ENCODE measurements at places on chromosomes 4 and X. TPM values are rescaled to one million over a fixed set of nuclear protein-coding genes. Genes with fewer than 3 reads are reported as not detected.

- no peaks in the 10 kb centered on the region for H3K27me3 ChIP-seq
- H3K27ac ChIP-seq = no peak overlapping the region
- DNase-seq = no peak
- no peaks in the 10 kb centered on the region for H3K4me1 ChIP-seq
- H3K36me3 ChIP-seq = no peaks in the 10 kb centered on the region
Measured at GRCh38 chr4:22901631-22902030, 208.9 kb downstream of the GBA3 start.

DNA sequence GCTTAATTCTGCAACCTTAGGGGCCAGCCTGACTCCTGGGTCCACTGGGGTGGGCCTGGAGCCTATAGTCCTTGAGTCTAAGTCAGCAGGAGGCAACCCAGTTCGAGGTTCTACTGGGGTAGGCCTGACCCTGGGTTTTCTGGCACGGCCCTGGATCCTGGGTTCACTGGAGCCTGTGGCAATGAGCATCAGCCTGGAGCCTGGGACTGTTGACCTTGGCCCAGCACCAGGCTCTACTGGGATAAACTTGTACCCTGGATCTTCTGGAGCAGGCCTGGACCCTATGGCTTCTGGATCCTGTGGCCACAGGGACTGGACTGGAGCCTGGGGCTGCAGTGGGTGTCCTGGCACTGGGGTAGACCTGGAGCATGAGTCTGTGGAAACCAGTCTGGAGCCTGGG, 874.3 kb upstream of the INTU start:
- no peaks in the 10 kb centered on the region for H3K4me1 ChIP-seq
- H3K27ac ChIP-seq = no peak overlapping the region
- H3K4me3 ChIP-seq = no peak overlapping the region
- DNase-seq = no peak
- H3K36me3 ChIP-seq = no peaks in the 10 kb centered on the region

- no peaks in the 10 kb centered on the region for H3K36me3 ChIP-seq
- no peak overlapping the region for H3K27ac ChIP-seq
- no peak for DNase-seq
- H3K4me1 ChIP-seq = no peaks in the 10 kb centered on the region
Measured at GRCh38 chr4:55218041-55218440, 92.6 kb upstream of the KDR start.

GRCh38 chr4:70110917-70111316, 43.1 kb upstream of the PRR27 start:
- H3K27ac ChIP-seq = no peak overlapping the region
- H3K27me3 ChIP-seq = no peaks in the 10 kb centered on the region
- H3K4me3 ChIP-seq = no peak overlapping the region
- no peak for DNase-seq

DNA sequence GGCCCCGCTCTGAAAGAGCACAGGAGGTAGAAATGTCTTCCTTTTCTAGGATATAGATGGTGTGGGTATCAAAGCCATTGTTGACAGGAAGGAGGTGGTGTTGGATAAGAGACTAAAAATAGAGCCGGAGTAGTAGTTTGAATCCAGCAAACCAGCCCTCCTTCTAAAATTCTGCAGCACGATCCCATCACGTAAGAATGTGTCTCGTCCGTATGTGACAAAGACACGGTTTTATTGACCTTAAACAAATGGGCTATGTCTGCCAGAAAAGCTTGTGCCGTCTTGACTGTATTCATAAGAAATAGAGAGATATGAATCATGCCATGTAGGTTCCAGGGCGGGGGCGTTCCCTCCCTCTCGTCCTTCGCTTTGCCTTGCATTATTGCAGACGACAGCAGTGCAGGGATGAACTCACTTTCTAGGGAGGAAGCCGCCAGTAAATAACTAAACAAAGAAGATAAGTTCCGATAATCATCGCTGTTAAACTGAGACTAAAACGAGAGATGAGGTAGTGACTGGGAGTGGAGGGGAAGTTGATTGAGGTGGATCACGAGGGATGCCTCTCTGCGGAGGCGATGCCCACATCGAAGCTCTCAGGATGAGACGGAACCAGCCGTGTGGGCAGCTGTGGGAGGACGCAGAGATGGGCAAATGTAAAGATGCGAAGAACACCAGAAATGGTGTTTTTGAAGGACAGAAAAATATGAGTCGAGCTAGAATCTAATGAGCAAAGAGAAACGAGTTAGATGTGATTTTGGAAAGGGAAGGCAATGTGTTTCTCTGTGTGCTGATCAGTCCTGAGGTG, 3.4 kb downstream of the TENM3 start:
- peaks cover 3% of the 10 kb centered on the region for H3K27me3 ChIP-seq
- DNase-seq = no peak
- H3K4me3 ChIP-seq = no peak overlapping the region
- no peak overlapping the region for H3K27ac ChIP-seq
- H3K4me1 ChIP-seq = no peaks in the 10 kb centered on the region

The OR13H1 gene
- total RNA-seq = not detected

The TKTL2 gene
- not detected for total RNA-seq

The DUX4 gene
- not detected for total RNA-seq
